Activated T-helper 1 cell treated with anti-CD3 and anti-CD28 coated beads, Interleukin-12 subunit alpha, Interleukin-12 subunit beta, Interleukin-2, Interleukin-4 antibody, amounts not matched to agents 30 ng/mL and 10 ng/mL and 1 ng/mL, durations not matched to agents 14 hours and 24 hours and 36 hours (primary cell): ENCODE measurements at places on chromosomes 3 and 15. TPM values are rescaled to one million over a fixed set of nuclear protein-coding genes. Genes with fewer than 3 reads are reported as not detected.

DNA sequence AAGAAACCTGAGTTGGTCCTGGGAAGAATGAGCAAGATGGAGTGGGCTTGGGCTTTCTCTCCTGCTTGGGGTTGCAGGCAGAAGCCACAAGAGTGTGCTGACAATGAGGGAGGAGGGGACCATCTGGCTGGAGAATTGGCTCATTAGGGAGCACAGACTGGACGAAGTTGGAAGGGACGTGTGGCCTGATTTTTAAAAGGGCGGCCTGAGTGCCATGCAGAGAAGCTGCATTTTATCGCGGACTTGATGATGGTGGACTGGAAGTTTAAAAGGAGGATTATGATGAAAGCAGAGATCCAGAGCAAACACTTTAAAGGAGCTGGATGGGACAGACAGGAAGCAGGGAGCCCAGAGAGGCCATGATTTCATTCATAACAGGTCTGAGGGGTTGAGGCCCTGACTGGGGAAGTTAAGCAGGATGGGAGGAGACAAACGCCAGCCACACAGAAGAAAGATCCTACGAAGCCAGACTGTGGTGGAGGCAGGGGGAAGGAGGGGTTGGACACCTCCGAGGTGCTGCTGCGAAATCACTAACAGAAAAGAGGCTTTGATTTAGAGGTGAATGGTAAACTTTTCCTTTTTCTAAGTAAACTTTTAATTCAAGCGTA, 23.6 kb downstream of the TLNRD1 start:
- DNase-seq, result no peak

DNA sequence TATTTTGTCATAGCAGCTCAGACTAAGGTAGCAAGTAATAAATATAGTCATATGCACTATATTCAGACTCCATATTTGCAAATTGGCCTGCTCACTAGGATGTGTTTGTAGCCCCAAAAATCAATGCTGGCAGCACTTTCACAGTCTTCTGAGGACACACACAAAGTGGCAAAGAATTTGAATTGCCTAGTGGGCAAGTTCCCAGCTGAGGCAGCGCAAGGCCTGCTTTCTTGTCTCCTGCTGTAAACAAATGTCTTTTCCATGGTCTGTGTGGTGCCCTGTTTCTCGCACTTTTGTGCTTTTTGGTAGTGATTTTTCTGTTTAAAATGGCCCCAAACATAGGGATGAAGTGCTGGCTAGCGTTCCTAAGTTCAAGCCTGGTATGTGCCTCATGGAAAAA, 416.0 kb downstream of the OCA2 start:
- no peak for DNase-seq

DNA sequence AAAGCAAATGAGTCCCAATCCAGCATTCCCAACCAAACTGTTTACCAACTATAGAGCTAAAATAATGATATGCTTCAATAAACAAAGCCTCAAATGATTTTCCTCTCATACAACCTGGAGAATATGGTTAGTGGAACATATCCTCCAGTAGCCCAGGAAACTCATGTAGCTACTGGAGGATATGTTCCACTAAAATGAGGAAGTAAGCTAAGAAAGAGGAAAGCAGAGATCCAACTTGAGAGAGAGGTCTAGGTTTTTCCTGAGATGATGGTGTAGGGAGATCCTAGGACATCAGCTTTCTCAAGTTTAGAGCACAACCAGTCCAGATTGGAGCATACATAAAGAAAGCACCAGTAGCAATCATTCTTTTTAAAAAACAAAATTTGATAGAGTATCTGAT, 44.6 kb upstream of the SLC4A7 start:
- no peak for DNase-seq

DNA sequence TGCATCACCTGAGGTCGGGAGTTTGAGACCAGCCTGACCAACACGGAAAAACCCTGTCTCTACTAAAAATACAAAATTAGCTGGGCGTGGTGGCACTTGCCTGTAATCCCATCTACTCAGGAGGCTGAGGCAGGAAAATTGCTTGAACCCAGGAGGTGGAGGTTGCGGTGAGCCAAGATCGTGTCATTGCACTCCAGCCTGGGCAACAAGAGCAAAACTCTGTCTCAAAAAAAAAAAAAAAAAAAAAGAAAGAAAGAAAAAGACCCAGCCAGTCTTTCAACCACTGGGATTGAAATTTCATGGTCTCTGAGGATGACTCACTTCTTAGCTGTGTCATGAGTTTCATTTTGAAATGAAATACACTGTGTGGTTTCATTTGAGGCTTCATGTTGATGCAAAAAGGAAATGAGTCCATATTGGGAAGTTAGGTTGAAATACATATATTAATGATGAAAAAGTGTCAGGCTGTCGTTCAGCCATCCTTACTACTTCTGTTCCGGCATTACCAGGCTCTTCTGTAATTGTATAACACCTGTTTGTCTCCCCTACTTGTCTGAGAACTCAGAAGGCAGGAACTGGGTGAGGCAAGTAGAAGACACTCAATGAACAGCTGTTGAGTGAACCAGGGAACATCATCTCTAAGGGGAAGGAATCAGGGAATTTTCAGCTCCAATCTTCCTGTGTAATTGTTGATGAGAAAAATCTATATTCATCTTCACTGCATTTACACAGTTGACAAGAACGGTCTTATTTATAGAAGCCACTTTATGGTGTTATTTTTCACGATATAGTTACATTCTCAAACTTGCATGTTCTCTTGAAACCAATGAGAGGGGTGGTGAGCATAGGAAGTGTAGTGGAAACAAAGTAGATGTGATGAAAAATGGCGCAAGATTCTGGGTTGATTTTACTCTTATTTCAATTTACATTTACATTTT, 87.4 kb downstream of the NFKBIZ start:
- DNase-seq, result peak; percentile 33

GRCh38 chr3:107329088-107329487, 48.2 kb upstream of the CCDC54 start:
- DNase-seq, result no peak

GRCh38 chr3:108334701-108335100, 38.4 kb downstream of the HHLA2 start:
- no peak for DNase-seq

The SLC7A14 gene
- not detected in 2 replicates for total RNA-seq

The HRG gene
- total RNA-seq, result not detected in 2 replicates
